ENCODE measurements at places on chromosomes 7 and 10.

DNA sequence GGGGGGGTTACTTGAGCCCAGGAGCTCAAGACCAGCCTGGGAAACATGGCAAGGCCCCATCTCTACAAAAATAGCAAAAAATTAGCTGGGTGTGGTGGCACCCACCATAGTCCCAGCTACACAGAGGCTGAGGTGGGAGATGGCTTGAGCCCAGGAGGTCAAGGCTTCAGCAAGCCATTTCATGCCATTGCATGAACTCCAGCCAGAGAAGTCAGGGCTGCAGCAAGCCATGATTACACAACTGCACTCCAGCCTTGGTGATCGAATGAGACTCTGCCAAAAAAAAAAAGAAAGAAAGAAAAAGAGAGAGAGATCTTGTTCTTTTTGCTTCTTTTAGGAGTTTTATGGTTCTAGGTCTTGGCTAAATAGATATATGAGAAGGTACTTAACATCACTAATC, 200.2 kb upstream of the PHYHIPL start:
- H3K36me3 ChIP-seq = no peaks in the 10 kb centered on the region
- no peaks in the 10 kb centered on the region for H3K27me3 ChIP-seq
- no peak for DNase-seq
- H3K4me1 ChIP-seq = no peaks in the 10 kb centered on the region
- no peak overlapping the region for H3K4me3 ChIP-seq
- no peak overlapping the region for H3K27ac ChIP-seq

- no peak overlapping the region for H3K4me3 ChIP-seq
- no peaks in the 10 kb centered on the region for H3K27me3 ChIP-seq
- H3K36me3 ChIP-seq = no peaks in the 10 kb centered on the region
- H3K4me1 ChIP-seq = no peaks in the 10 kb centered on the region
These were observed 199.0 kb downstream of the DOCK4 start for GRCh38 chr7:112007185-112007584.

GRCh38 chr10:70269741-70270140, 14.1 kb downstream of the NPFFR1 start:
- H3K4me1 ChIP-seq = peaks cover 11% of the 10 kb centered on the region
- H3K27ac ChIP-seq = no peak overlapping the region
- no peak for DNase-seq

GRCh38 chr10:47443145-47443544, 40.8 kb downstream of the ANXA8 start:
- no peaks in the 10 kb centered on the region for H3K4me1 ChIP-seq
- H3K27ac ChIP-seq = no peak overlapping the region
- no peak for DNase-seq
- no peak overlapping the region for H3K4me3 ChIP-seq
- H3K27me3 ChIP-seq = peaks cover 20% of the 10 kb centered on the region
- no peaks in the 10 kb centered on the region for H3K36me3 ChIP-seq

- H3K27me3 ChIP-seq = no peaks in the 10 kb centered on the region
- H3K4me3 ChIP-seq = no peak overlapping the region
- H3K36me3 ChIP-seq = no peaks in the 10 kb centered on the region
These were observed 165.8 kb upstream of the KLF6 start for GRCh38 chr10:3950676-3951275.

DNA sequence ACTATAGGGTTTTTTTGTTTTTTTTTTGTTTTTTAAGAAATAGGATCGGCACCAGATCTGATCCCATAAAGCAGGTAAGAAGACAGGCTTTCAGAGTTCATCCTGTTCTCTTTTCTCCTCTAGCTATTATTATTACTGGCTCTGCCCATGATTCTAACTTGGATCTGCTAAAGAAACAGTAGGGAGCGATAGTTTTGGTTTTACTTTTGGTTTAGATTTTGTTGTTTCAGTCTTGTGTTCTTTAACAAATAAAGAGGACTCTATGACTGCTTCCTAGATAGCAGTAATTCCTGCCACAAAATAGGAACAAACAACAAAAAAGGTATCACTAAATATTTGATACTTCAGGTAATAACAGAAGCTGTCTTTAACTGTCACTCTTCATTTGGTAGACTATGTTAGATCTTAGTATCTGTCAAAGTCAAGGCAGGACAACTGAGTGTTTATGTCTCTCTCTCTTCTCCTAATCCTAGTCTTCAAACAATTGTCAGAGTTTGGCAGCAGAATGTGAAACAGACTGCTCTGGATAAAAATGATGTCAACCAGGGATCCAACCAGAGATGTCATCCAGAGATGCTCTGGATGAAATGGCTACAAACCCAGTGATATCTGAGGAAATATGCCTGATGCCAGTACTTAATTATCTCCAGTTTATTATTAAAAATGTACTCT, 99.8 kb downstream of the KMT2C start:
- H3K27me3 ChIP-seq = no peaks in the 10 kb centered on the region
- H3K27ac ChIP-seq = peak overlapping the region; percentile 29
- H3K4me3 ChIP-seq = peak overlapping the region; percentile 13
- DNase-seq = no peak
- peaks cover 65% of the 10 kb centered on the region for H3K4me1 ChIP-seq
- no peaks in the 10 kb centered on the region for H3K36me3 ChIP-seq

GRCh38 chr10:87864496-87865059, 1.2 kb downstream of the PTEN start:
- peak; percentile 50 for DNase-seq
- peaks cover 34% of the 10 kb centered on the region for H3K4me1 ChIP-seq
- H3K27ac ChIP-seq = peak overlapping the region; percentile 99
- H3K4me3 ChIP-seq = peak overlapping the region; percentile 88
- H3K27me3 ChIP-seq = no peaks in the 10 kb centered on the region

GRCh38 chr7:106450716-106451115, 165.9 kb upstream of the NAMPT start:
- no peak for DNase-seq
- no peaks in the 10 kb centered on the region for H3K36me3 ChIP-seq
- no peak overlapping the region for H3K4me3 ChIP-seq

DNA sequence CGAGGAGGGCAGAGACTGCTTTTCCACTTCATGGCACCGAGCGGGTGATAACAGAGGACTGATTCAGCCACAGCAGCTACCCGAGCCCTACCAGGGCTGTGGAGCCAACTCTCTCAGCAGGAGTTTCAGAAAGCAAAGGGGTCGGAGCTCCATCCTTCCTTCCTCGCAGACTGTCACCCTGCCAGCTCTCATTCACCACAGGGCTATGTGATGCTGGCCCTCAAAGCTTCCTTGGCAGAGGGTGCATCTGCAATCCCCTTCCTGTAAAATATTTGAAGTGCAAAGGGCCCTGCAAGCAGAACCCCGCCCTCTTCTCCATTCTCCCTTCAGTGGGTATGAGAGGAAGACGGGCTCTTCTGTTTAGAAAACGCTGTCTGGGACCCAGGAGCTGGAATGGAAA, 105.3 kb upstream of the LYZL2 start:
- no peak overlapping the region for H3K4me3 ChIP-seq
- H3K27ac ChIP-seq = no peak overlapping the region
- no peaks in the 10 kb centered on the region for H3K36me3 ChIP-seq
- no peak for DNase-seq

GRCh38 chr7:32588657-32589056, 93.4 kb downstream of the AVL9 start:
- H3K27ac ChIP-seq = peak overlapping the region; percentile 47
- no peaks in the 10 kb centered on the region for H3K27me3 ChIP-seq
- H3K4me3 ChIP-seq = no peak overlapping the region

GRCh38 chr7:154956427-154956826, 46.5 kb downstream of the PAXIP1 start:
- no peaks in the 10 kb centered on the region for H3K27me3 ChIP-seq
- H3K4me3 ChIP-seq = no peak overlapping the region
- no peak for DNase-seq

DNA sequence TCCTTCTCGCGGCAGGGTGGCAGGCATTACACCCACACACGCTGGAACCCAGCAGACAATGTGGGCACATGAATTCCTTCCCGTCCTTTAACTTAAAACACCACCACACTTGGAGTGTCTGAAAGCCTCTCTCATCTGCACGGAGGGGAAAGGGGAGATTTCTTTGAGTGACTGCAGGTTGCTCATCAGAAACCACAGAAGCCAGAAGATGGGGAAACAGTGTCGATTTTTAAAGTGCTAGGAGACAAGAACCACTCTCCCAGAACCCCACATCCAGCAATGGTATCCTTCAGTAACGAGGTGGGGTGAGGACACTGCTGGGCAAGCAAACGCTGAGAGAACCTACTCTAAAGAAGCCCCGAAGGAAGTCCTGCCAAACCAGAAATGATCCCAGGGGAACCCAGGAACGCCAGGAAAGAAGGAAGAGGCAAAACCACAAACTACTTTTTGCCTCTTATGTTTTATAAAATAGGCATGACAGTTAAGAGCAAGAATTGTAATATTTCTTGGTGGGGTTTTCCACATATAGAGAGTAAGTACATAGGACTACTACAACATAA, 254.3 kb downstream of the ELFN1 start:
- peaks cover 4% of the 10 kb centered on the region for H3K36me3 ChIP-seq
- H3K4me3 ChIP-seq = no peak overlapping the region
- H3K4me1 ChIP-seq = peaks cover 37% of the 10 kb centered on the region
- no peaks in the 10 kb centered on the region for H3K27me3 ChIP-seq
- H3K27ac ChIP-seq = no peak overlapping the region

DNA sequence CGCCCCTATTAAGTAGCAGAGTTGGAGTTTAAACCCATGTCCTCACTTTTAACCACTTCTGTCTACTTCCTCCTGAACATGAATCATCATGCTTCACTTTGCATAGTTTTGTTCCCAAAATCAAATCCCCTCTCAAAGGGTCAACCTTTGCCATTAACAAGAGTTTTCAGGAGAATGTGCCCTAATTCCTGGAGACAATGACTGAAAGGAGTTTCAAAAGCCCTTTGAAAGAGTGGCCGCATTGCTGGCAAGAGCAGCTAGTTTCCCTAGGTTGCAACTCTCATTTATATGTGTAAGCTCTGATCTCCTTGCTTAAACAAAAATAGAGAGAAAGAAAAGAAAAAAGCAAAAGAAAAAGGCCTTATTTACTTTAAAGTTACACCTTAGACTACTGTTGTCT, 9.2 kb downstream of the LGI1 start:
- no peak overlapping the region for H3K4me3 ChIP-seq
- H3K4me1 ChIP-seq = no peaks in the 10 kb centered on the region
- H3K27me3 ChIP-seq = peaks cover 11% of the 10 kb centered on the region
- no peak overlapping the region for H3K27ac ChIP-seq
- no peaks in the 10 kb centered on the region for H3K36me3 ChIP-seq
- DNase-seq = no peak

- peak; percentile 59 for DNase-seq
- peak overlapping the region; percentile 99 for H3K27ac ChIP-seq
- H3K4me1 ChIP-seq = peaks cover 21% of the 10 kb centered on the region
- H3K36me3 ChIP-seq = no peaks in the 10 kb centered on the region
These were observed 452 bp downstream of the ATE1 start for GRCh38 chr10:121927318-121927840.

GRCh38 chr10:11539191-11539868, 72.1 kb downstream of the USP6NL start:
- no peaks in the 10 kb centered on the region for H3K36me3 ChIP-seq
- no peak for DNase-seq
- H3K27ac ChIP-seq = no peak overlapping the region

GRCh38 chr7:44264221-44264931, 61.0 kb downstream of the CAMK2B start:
- H3K4me1 ChIP-seq = no peaks in the 10 kb centered on the region
- DNase-seq = peak; percentile 53
- no peak overlapping the region for H3K4me3 ChIP-seq
- H3K27me3 ChIP-seq = peaks cover 6% of the 10 kb centered on the region

DNA sequence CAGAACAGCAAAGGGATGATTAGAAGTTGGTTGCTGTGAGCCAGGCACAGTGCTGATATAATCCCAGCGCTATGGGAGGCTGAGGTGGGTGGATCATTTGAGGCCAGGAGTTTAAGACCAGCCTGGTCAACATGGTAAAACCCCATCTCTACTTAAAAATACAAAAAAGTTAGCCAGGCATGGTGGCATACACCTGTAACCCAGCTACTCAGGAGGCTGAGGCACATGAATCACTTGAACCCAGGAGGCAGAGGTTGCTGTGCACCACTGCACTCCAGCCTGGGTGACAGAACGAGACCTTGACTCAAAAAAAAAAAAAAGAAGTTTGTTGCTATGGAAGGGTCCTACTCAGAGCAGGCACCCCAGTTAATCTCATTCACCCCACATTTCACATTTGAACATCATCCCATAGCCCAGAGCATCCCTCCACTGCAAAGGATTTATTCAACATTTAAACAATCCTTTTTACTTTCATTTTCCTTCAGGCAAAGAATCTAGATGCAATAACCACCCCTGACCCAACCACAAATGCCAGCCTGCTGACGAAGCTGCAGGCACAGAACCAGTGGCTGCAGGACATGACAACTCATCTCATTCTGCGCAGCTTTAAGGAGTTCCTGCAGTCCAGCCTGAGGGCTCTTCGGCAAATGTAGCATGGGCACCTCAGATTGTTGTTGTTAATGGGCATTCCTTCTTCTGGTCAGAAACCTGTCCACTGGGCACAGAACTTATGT, 4.1 kb downstream of the IL6 start:
- H3K36me3 ChIP-seq = no peaks in the 10 kb centered on the region
- H3K4me3 ChIP-seq = no peak overlapping the region

GRCh38 chr10:61705022-61705613, 42.4 kb downstream of the CABCOCO1 start:
- peak; percentile 5 for DNase-seq
- H3K4me3 ChIP-seq = no peak overlapping the region
- H3K4me1 ChIP-seq = no peaks in the 10 kb centered on the region
- H3K27me3 ChIP-seq = no peaks in the 10 kb centered on the region
- no peak overlapping the region for H3K27ac ChIP-seq
- H3K36me3 ChIP-seq = no peaks in the 10 kb centered on the region

GRCh38 chr7:9030976-9031375, 597.6 kb downstream of the NXPH1 start:
- H3K27ac ChIP-seq = no peak overlapping the region
- H3K4me3 ChIP-seq = no peak overlapping the region

GRCh38 chr10:112619556-112619955, 172.5 kb downstream of the VTI1A start:
- H3K4me1 ChIP-seq = no peaks in the 10 kb centered on the region
- H3K36me3 ChIP-seq = no peaks in the 10 kb centered on the region
- H3K27ac ChIP-seq = no peak overlapping the region
- DNase-seq = no peak
- no peaks in the 10 kb centered on the region for H3K27me3 ChIP-seq

DNA sequence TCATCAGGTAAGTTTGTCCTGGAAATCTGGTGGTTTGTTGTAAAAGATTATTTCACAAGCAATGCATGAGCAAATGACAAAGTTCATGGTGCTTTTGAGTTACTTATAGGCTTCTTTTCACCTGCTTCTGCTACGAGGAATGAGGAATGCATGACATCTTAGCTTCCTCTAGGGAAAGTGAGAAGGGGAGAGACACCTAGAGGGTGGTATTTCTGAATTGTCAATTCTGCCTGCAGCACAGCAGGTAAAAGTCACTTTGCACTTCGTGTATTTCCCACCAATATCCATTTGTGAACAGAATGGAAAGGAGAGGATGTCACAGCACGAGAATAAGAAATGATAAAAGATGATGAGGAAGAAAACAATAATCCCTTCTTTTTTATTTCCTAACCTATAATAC, 153.4 kb upstream of the FEZF1 start:
- H3K27me3 ChIP-seq = no peaks in the 10 kb centered on the region
- no peak overlapping the region for H3K4me3 ChIP-seq
- no peak for DNase-seq

Data from stomach (tissue), 19 donors.